ENCODE measurements at places on chromosomes 5 and 9.

DNA sequence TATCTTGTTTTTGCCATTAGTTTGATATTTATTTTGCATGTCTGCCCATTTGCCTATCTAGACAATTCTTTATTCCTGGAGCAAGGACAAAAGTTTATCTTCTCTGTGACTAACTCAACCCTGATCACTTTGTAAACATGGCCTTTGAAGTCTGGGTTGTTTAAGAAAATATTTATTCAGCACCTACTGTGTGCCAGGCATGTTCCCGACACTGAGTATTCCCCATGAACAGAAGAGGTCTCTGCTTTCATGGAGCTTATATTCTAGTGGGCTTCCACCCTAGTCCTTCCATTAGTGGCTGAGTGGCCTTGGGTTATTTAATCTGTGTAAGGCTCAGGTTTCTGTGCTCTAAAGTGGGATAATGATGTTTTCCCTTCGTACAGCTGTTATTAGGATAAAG lies 49.7 kb downstream of the SEMA6A start:
- DNase-seq: no peak

GRCh38 chr5:100828071-100828897 lies 74.8 kb downstream of the ST8SIA4 start:
- no peak for DNase-seq

DNA sequence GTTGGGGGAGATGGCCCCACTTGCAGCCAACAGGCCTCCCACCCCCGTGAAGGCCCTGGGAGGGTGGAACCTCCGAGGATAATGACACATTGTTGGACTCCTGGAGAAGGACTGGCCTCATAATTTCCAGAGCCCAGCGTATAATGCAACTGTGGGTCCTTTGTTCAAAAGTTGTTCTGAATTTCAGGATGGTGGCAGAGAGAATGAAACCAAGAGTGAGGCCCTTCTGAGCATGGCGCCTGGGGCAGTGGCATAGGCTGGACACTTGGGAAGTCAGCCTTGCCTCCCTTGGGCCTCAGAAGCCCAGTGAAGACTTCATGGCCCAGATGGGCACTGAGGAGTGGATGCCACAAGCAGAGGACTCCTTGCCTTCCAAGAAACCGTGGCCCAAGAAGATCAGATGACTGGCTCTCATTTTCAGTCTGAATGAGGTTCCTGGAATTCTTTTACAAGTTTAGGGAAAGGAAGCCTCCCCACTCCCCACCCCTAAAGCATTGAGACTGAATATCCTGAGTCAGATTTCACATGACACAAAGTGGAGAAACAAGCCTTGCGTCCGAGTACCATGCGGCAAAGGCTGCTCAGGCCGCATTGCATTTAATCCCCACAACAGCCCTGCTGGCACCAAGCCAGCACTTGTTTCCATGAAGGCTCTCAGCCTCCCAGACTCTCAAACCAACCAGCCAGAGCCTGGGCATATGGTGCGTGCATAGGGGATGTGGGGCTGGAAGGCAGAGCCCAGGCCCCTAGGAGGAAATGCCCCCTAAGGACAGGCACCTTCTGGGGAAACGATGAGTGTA lies 96.7 kb upstream of the SMIM23 start:
- DNase-seq: no peak

DNA sequence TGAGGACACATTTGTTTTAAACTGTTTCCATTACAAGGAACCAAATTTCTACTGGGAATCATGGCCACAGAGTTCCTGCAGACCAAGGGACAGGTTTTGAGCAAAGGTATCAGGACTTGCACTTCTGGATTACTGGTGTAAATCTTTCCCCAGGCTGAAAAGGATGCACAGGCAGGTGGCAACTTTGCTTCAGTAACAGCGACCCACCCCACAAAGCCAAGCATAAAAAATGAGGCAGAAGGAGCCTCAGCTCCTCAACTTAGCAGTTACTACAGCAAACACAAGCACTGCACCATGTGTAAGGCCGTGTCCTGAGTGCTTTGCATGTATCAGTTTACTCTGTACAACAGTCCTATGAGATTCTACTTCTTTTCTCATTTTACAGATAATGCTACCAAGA lies 251.9 kb downstream of the EBF1 start:
- no peak for DNase-seq

GRCh38 chr5:156589104-156589945 lies 260.8 kb upstream of the PPP1R2B start:
- DNase-seq: no peak

DNA sequence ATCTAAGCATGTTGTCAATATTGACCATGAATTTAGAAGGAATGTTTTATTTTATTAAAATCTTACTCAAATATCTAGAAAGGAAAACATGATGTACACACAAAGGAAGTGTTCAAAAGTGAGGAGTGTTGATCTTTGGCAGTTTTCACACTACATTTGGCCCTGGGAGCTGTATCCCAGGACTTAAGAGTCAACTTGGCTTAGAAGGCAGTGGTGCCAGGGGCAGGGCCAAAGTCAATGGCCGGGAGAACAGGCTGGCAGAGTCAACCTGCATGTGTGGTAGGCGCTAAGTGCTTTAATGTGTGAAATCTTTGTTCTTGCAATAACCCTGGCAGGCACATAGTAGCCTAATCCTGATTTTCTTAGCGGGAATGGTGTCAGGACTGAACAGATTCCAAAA lies 228.4 kb downstream of the TENT4A start:
- DNase-seq: no peak

DNA sequence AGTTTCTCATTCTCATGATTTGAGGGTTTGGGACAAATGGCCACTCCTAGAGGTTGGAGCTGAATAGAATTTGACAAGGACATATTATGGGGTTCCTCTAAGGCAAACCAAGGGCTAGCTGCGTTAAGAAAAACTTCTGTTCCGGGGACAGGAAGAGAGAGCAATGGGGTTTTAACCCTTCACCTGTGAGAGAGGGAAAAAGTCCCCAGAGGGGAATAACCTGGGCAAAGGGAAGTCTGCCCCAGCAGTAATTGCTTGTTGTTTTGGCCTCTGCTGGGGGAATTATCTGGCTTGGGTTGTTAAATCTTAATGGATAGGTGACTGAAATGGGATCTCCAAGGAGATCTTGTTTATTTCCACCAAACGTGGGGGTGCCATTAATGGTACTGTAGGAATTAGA lies 110.1 kb upstream of the MOCS2 start:
- DNase-seq: no peak

- DNase-seq: peak; percentile 1
These were observed 134.4 kb downstream of the FGF1 start for GRCh38 chr5:142551338-142552067.

- DNase-seq: no peak
These were observed 38.6 kb downstream of the AMBP start for GRCh38 chr9:114039484-114039883.

GRCh38 chr5:149228618-149229297 lies 42.9 kb upstream of the AFAP1L1 start:
- no peak for DNase-seq

DNA sequence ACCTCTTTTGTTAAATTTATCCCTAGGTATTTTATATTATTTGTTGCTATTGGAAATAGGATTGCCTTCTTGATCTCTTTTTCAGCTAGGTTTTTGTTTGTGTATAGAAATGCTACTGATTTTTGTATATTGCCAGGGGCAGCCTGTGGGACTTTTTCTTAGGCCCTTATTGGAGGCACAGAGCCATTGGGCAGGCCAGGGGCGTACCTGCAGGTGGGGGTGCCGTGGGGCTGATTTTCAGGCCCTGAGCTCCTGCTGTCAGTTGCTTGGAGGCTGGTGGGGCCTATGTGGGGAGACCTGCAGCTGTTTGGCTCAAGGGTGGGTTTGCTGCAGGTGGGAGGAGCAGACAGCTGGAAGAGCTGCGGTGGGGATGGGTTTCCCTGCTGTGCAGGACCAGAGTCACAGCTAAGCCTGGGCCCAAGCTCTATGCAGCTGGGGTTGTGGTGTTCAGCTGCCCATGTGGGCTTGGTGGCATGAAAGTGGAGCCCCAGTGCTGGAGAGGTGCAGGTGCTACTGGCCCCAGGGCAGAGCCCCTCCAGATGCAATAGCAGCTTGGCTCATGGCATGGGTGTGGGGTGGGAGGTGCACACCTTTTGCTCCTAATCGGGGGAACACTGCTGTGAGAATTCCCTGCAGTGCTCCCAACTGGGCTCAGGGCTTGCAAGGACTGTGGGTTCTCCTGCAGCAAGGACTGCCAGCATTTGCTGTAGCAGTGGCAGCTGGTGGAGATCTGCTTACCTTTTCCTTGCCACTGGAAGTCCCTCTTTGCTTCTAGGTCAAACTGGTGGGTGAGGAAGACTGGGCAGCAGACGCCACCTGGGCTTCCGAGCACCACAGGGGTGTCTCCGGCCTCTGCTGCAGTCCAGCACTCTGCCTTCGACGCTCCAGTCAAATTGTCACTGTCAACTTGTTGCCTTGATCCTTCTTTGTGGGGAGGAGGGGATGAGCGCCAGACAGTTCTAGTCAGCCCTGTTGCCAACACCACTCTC lies 7.6 kb upstream of the CLPTM1L start:
- DNase-seq: no peak

DNA sequence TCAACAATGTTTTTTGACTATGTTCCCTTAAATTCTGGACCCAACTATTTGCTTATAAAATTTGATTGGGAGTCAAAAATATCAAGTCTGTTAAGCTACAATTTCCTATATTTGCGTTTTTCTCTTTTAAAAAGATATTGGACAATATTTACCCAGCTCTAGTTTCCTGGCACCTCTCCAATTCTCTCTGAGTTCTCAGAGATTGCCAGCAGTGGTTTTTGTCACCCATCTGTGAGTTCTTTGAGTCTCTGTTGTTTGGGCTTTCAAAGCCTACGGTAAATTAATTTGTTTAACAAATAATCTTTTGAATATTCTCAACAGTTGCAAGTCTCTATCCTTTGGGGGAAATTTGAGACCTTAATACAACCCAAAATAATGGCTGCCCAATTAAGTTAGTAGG lies 174.2 kb upstream of the PUM3 start:
- DNase-seq: no peak

GRCh38 chr5:38497946-38498345 lies 58.5 kb downstream of the LIFR start:
- DNase-seq: no peak

GRCh38 chr9:91908746-91909145 lies 41.3 kb downstream of the ROR2 start:
- no peak for DNase-seq

- DNase-seq: no peak
These were observed 7.0 kb downstream of the CENPP start for GRCh38 chr9:92332577-92333281.

DNA sequence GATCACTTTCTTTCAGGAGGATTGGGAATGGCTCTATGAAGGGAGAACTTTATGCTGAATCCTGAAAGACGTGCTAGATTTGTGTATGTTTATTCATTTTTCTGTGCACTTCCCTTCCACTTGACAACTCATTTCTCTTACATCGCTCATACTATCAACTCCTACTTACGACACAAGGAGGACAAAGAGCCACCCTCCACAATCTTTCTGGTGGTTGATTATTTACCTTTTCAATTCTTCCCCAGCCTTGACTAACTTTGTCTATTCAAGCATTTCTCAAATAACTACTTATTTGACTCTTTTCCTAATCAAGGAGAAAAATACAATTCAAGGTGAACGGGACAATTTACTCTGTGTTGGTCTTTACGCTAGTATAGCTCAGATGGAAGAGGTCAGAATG lies 622.1 kb downstream of the TLR4 start:
- no peak for DNase-seq

GRCh38 chr5:172180936-172181335 lies 7.1 kb downstream of the STK10 start:
- DNase-seq: no peak

GRCh38 chr5:133830911-133831310 lies 137.5 kb downstream of the C5orf15 start:
- no peak for DNase-seq

DNA sequence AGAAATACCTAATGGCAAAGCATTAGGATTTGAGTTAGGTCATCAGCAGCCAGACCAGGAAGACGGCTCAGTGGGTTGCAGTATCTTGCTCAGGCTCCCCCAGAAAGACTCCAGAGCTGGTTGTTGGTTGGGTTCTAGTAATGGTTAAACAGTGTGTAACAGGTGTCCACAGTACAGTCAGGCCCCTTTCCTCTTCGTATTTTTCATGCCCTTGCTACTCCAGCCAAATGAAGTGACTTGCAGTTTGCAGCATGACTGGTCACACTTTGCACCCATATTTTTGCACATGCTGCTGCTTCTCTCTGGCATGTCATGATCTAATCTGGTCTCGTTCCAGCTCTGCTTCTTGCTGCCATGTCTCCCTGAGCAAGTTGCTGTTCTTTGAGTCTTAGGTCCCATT lies 60.6 kb upstream of the TRPC7 start:
- DNase-seq: no peak

- DNase-seq: no peak
These were observed 203.4 kb downstream of the MCTP1 start for GRCh38 chr5:95081500-95081960.

DNA sequence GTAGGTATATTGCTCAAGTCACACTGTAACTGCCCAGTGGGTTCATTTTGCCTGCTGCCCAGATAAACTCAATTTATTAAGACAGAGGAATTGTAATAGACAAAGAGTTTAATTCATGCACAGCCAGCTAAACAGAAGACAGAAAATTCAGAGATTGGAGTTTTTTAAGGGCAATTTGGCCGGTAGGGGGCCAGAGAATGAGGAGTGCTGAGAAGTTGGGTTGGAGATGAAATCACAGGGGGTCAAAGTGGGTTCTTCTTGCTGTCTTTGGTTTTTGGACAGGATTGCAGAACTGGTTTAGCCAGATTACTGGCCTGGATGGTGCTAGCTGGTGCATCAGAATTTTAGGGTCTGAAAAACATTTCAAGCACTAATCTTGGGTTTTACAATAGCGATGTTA lies 20.7 kb upstream of the IL33 start:
- DNase-seq: no peak

DNA sequence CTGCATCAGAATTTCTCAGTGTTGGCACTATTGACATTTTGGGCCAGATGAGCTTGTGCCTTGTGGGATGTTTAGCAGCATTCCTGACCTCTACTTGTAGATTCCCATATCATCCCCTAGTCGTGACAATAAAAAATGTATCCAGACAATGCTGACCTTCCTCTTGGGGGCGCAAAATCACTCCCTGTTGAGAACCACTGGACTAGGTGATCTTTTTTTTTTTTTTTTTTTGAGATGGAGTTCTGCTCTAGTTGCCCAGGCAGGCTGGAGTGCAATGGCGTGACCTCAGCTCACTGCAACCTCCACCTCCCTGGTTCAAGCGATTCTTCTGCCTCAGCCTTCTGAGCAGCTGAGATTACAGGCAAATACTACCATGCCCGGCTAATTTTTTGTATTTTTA lies 22.6 kb downstream of the STXBP1 start:
- DNase-seq: no peak

DNA sequence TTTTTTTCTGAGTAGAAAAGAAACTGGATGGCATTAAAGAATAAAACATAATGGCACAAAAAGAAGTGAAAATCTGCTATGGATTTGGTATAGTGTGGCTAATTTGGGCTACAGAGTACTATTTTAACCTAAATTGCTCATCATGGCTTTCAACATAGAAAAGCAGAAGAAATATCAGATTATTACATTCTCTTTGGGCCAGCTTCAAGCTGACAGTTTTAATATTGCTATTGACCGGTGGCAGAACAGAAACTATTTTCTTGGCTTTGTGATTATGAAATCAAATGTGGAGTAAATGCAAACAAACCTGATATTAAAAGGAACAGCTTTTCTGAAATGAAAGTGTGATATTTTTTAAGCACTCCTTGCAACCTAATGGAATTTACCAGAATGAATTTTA lies 301.5 kb downstream of the EPB41L4A start:
- no peak for DNase-seq
